ENCODE measurements at places on chromosomes 5 and 9. TPM values are rescaled to one million over a fixed set of nuclear protein-coding genes. Genes with fewer than 3 reads are reported as not detected.

Gene ARID3C
- total RNA-seq = 0.16 TPM

Gene HNRNPA0
- 53.0 TPM for total RNA-seq

Gene ACER2
- 3.1 TPM for total RNA-seq

Gene CCL27
- not detected for total RNA-seq

Gene FOXD4
- total RNA-seq = 0.33 TPM

Gene CTNND2
- not detected for total RNA-seq

Gene HBEGF
- total RNA-seq = 6.0 TPM

Gene SLC9A3
- total RNA-seq = 2.6 TPM

Gene PRR16
- not detected for total RNA-seq

Gene HEMGN
- total RNA-seq = not detected
